ENCODE measurements at places on chromosomes 12 and 14.

GRCh38 chr12:60947533-60947932, 1312.7 kb upstream of the USP15 start:
- no peak for DNase-seq

GRCh38 chr12:19624491-19624890, 185.2 kb downstream of the AEBP2 start:
- DNase-seq = no peak

GRCh38 chr12:126506426-126507182, 1441.4 kb downstream of the AACS start:
- no peak for DNase-seq

- DNase-seq = no peak
Measured at GRCh38 chr14:102969060-102969791, 46.8 kb downstream of the AMN start.

DNA sequence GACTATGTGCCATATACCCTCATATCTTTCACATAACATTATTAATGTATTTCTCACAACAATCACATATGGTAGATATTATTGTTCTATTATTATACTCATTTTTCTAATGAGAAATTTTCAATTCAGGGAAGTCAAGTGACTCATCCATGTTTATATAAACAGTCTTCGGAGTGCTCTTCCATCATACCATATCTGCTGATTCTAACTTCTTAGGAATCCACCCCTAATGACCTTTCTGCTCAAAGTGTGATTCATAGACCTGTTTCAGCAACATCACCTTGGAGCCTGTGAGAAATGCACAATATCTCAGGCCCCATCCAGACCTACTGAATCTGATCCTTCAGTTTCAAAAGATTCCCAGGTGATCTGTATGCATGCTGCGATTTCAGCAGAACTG, 39.8 kb upstream of the OVCH1 start:
- DNase-seq = no peak

DNA sequence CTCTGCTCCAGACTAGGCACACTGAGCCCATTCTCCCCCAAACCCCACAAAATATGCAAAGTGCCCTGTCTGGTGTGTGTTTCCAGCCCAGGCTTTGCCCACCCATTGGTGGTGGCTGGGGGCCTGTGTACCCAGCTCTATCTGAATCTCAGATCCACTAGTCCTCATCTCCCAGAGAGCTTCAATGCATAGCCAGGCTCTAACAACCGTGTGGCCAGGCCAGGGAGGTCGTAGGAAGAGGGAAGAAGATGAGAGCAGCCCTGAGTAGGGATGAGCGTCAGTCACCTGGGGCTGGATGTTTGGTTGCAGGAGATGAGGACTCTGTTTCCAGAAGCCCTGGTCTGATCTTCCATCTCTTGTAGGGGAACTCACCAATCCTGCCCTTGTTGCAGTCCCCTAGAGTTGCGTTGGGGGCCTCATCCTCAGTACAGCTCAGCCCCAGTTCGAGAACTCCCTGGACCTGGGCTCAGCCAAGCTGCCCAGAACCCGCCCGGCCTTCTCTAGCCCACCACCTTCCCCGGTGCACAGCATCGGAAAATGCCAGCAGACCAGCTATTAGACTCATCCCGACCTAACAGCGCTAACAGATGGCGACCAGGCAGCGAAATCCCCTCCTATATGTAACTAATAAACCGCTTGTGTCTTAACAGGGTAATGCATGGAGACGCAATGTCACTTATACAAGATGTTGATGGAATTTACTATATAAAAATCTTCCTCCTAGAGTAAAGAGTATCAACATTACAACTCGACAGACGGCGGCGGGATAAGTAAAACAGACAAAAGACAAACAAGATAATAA, 3.2 kb upstream of the LHX5 start:
- DNase-seq = no peak

DNA sequence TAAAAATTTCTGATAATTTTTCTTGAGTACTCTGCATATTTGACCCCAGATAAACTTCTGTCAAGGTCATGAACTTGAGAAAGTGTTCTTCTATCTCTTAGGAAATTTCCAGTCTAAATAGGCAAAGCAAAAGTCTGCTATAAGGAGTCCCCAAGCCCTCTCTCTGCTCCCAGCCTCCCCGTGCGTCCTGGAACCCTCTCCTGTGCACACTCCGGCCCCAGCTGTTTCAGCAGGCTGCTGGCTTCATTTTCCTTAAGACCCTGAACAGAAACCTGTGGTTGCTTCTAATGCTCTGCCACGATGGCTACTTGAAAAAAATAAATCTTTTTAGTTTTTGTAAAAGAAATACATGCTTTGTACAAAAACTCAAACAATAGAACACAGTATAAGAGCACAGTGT, 14.7 kb downstream of the KRT2 start:
- no peak for DNase-seq

DNA sequence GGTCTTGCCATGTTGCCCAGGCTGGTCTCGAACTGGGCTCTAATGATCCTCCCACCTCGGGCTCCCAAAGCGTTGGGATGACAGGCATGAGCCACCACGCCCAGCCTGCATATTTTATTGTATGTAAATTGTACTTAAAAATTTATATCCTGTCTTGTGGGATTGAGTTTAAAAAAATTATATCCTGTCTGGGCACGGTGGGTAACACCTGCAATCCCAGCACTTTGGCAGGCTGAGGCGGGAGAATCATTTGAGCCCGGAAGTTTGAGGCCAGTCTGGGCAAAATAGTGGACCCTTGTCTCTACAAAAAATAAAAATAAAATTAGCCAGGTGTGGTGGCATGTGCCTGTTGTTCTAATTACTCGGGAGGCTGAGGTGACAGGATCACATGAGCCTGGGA, 13.9 kb upstream of the CEBPE start:
- no peak for DNase-seq
